ENCODE measurements at places on chromosomes 13 and 19. TPM values are rescaled to one million over a fixed set of nuclear protein-coding genes. Genes with fewer than 3 reads are reported as not detected.

MAG gene
- total RNA-seq = 2.6 TPM

ZNF677 gene
- total RNA-seq = 28.7 TPM

CABP5 gene
- not detected for total RNA-seq

C3 gene
- total RNA-seq = 10.2 TPM

CNFN gene
- total RNA-seq = not detected

TMPRSS9 gene
- total RNA-seq = 0.18 TPM

ZIC2 gene
- total RNA-seq = not detected

ZNF880 gene
- total RNA-seq = 25.4 TPM

PSG2 gene
- total RNA-seq = 0.62 TPM

UBE2L5 gene
- total RNA-seq = 0.18 TPM

ZNF729 gene
- 0.04 TPM for total RNA-seq

NAPSA gene
- total RNA-seq = 0.40 TPM

RASAL3 gene
- total RNA-seq = 0.71 TPM

NCR1 gene
- total RNA-seq = not detected

COL5A3 gene
- total RNA-seq = 42.0 TPM

- no peak for DNase-seq
Observed at GRCh38 chr19:1700733-1701663, 48.6 kb upstream of the TCF3 start.

- peak; percentile 53 for DNase-seq
Observed at GRCh38 chr19:16571283-16571682, 932 bp downstream of the SLC35E1 start.

DNA sequence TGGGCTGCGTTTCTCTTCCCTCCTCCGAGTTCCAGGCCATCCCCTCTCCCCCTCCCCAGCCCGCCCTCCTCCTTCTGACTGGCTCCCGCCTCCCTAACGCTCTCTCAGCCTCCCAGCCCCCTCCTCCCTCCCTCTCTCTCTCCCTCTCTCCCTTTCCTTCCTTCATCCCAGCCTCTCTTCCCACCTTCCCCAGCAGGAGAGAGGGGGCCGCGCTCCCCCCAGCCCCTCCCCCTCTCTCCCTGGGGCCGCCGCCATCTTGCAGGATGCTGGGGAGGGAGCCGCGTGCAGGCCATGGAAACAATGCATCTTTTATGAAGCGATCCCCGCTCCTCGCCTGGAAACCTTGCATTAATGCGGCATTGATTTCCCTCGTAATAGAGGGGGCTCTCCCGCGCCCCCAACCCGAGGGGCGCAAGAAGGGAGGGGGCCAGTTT, 42.6 kb upstream of the ADGRL1 start:
- DNase-seq = peak; percentile 97

DNA sequence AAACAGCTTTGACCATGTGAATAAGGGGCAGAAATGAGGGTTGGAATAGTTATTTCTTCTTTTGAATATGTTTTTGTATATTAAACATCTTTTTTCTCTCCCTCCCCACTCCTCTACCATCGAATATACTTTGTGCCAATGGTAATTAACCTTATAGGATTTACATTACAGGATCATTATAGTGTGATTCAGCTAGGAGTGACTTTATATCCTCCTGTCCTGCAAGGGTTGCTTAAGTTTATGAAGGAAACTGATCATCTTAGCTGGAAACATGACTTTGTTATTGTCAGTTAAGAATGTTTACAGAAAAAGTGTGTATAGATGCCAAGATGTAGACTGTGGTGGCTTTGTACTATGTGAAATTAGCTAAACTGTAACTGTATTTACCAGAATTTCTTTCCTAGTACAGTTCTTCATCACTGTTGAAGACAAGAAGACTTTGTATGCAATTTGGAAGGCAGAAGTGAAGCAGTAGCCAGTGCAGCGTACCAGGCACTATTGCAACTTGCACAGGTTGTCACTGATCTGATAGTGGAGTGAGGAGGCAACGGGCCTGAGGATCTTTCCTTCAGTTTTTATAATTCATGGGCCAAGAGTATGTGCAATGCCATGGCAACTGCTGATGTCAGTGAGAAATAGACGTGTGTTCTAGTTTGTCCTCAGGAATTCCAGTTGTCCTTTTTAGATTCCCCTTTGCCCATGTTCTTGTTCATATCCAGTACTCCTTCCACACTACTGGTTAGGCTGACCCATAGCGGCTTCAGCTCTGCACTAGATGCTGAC, 8.2 kb upstream of the PAN3 start:
- DNase-seq = no peak

DNA sequence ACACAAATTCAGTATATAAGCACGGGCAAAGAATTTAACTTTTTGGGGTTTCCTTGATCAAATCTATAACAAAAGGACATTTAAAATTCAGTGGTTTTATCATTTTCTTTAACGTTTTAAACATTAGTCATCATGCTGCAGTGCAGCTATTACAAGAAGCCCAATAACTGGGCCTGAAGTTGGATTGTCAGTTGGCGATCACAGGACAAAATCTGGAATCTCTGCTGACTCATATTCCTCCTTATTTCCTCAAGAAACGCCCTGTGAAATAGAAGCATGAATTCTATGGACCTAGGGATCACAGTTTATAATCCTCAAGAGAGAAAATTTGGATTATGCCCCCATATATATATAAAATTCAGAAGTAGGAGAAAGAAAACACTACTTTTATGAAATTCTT, 971.6 kb upstream of the MIR17HG start:
- DNase-seq = no peak

DNA sequence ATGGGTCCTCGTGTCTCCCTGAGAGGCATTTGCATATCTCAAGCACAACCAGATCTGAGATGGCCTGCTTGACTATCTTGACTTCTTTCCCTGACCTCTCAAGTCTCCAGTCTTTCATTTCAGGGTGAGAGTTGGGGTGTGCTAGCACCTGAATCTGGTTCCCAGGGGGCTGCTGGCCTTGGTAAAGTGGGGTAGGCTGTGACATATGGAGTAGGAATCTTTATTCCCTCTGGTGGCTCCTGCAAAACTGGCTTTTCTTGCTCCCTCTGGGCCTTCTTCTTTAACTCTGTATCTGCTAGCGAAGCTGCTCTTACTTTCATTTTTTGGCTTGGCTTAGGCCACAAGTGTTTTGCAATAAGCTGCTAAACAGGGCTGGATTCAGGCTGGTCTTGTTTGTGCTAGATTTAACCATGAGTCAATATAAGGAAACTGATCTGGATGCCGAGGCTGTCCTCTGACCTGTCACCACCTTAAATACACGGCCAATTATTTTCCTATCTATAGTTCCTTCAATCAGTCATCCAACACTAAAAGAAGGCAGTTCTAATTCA, 42.3 kb downstream of the ZNF493 start:
- no peak for DNase-seq

GRCh38 chr13:110873639-110874507, 41.0 kb downstream of the ANKRD10 start:
- DNase-seq = no peak

- peak; percentile 78 for DNase-seq
Observed at GRCh38 chr19:342801-343421, 1.7 kb downstream of the MIER2 start.

- DNase-seq = no peak
Observed at GRCh38 chr19:36115453-36116343, at the start of gene TBCB. TSS of gene TBCB (plus strand) at chr19:36115468. CDS start at chr19:36115561, 93 bp downstream.

- no peak for DNase-seq
Observed at GRCh38 chr19:42455621-42456081, 12.9 kb upstream of the CXCL17 start.

GRCh38 chr19:42353341-42354015, 28.0 kb downstream of the MEGF8 start:
- DNase-seq = no peak

DNA sequence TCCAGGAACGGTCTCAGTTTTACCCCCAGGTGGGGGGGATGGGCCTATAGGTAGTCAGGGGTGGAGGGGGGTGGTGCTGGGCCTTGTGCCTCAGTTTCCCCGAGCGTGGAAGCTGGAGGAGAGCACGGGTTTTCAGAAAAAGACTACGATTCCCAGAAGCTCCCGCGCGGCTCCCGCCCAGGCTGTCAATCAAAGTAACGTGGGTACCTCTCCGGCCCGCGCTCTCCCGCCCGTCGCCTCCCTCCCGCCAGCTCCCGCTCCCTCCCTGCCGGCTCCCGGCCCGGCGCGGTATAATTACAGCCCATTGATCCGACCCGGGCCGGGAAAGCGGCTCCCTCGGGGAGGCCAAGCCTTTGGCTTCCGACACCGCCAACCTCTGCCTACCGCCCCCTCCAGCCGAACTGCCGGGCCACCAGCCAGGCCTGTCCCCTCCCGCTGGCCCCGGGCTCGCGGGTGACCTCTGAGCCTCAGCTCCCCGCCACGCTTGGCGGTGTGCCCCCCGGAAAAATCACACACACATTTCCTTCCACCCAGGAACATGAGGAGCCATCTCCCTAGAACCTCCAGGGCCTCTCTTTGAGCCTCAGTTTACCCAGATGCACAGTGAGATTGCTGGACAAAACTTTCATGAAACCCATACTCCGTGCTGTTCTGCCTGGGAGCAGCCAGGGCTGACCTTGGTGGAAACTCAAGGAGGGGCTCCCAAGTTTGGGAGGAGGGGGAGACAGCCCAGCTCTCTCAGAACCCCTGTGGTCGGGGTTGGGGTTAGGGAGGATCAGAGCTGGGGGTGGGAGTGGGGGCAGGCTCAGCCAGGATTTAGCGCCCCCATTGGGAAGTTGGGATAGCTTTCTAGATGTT, 7.3 kb upstream of the TLE2 start:
- peak; percentile 98 for DNase-seq

- no peak for DNase-seq
Observed at GRCh38 chr19:57829316-57829715, 783 bp upstream of the ZNF587B start.

DNA sequence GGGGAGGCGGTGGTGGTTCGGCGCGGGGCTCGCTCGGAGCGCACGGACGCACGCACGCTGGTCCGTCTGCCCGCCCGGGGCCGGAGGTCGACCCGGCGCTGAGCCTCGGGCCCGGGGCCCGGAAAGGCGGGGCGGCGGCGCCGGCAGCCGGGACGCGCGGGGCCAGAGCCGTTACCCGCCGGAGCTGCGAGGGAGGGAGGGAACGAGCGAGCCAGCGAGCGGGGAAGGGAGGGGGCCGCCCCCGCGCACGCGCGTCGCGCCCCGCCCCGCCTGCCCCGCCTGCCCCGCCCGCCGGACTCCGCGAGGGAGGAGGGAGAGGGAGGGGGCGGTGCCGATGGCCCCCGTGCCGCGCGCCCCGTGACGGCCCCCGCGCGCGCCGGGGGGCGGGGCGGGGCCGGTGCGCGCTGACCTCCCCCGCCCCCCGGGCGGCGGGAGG, 15.0 kb downstream of the CIC start:
- peak; percentile 92 for DNase-seq

- DNase-seq = no peak
Observed at GRCh38 chr13:29021717-29022116, 201.6 kb downstream of the MTUS2 start.

GRCh38 chr13:96294930-96295881, 205.3 kb downstream of the HS6ST3 start:
- no peak for DNase-seq

- no peak for DNase-seq
Observed at GRCh38 chr13:44818428-44818827, 170.8 kb downstream of the NUFIP1 start.

GRCh38 chr19:45815481-45816216, 541 bp upstream of the RSPH6A start:
- DNase-seq = peak; percentile 81

DNA sequence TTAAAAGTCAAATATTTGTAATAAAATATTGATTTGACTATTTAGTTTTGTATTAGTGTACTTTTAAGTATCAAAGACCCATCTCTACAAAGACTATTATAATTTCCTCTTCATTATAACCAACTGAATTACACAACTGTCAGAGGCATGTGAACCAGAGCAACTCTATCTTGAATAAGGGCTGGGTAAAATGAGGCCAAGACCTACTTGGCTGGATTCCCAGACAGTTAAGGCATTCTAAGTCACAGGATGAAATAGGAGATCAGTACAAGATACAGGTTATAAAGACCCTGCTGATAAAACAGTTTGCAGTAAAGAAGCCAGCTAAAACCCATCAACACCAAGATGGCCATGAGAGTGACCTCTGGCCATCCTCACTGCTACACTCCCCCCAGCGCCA, 36.2 kb upstream of the ATP12A start:
- peak; percentile 32 for DNase-seq

- DNase-seq = peak; percentile 21
Observed at GRCh38 chr13:48731957-48732569, 78.3 kb downstream of the CYSLTR2 start.

GRCh38 chr19:18751571-18751970, 39.5 kb downstream of the COMP start:
- DNase-seq = no peak

DNA sequence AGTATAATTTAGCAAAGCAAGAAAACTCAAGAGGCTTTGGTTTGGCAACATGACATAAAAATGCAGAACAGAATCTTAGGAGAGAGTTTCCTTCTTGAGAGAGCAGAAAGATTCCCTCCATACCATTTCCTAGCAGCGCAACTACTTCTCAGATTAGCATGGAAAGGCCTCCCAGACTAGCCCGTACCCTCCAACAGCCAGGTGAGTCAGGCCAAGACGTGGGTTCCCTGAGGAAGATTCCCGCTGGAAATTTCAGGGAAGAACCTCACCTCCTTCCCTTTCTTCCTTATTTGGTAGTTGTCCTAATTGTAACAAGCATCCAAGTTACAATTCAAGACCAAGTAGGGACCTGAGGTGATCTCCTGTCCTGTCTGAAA, 12.3 kb downstream of the COL4A2 start:
- no peak for DNase-seq

GRCh38 chr19:4579389-4579788, 19.9 kb upstream of the SEMA6B start:
- DNase-seq = no peak

DNA sequence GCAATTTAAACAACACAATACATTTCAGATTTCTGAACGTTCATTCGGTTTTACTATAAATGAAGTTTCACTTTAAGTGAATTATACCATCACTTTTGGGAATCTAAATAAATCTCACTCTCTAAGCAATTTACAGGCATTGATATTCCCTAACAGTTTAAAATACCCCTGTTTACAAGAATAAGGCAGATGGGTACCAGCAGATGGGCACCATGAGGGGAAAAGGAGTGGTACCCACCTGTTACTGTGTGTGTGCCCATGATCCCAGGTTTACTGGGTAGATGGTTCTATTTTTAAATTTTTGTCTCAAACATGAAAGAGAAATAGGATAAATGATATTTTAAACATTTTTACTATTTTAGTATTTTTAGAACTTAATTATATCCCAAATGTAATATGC, 212.9 kb downstream of the PCDH9 start:
- no peak for DNase-seq

DNA sequence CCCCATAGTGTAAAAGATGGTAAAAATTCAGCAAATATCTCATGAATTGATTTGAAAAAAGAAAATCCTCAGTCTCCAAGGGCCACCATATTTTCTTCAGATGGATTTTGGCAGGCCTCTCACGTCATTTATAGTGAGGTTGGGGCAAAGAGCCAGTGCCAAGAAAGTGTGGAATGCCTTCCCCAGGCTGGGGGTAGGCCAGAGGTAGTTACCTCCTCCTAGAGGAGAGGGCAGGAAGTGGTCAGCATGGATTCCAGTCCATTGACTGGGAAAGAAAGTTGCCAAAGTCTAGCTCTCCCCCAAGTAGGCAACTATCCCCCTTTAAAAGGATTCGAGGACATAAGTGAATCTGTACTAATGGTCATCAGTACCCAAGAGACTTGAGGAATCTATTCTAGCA, 68.4 kb upstream of the KCTD4 start:
- no peak for DNase-seq

Data from muscle of leg (tissue), 16 donors.